ENCODE measurements at places on chromosomes 1 and 21. TPM values are rescaled to one million over a fixed set of nuclear protein-coding genes. Genes with fewer than 3 reads are reported as not detected.

Gene CYYR1
- 1.6 TPM for total RNA-seq

Gene NTMT2
- total RNA-seq = not detected

Gene KRTAP10-4
- not detected for total RNA-seq

Gene ACTN2
- total RNA-seq = 5.4 TPM

Gene RCSD1
- total RNA-seq = 0.81 TPM

Gene HMGCS2
- not detected for total RNA-seq
